CD4-positive, alpha-beta T cell treated with Interleukin-4 for 4 hours (primary cell): ENCODE measurements at places on chromosomes 12 and 14.

DNA sequence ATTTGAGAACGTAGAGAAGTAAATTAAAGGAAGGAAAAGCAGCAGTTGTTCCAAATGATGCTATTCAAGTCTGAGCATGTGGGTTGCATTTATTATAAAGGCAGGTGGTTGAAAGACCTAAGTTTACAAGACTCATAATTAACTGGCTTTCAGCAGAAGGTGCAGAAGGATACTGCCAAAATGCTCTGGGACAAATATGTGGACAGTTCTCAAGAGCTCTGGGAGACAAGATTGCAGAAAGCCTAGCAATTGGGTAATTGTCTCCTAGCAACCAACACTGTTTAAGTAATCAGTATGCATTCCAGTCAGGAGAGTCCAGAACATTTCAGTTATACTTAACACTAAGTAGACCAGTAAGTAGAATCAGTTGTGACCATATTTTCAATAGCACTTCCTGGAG lies 131.5 kb downstream of the GPR135 start:
- DNase-seq, result no peak

DNA sequence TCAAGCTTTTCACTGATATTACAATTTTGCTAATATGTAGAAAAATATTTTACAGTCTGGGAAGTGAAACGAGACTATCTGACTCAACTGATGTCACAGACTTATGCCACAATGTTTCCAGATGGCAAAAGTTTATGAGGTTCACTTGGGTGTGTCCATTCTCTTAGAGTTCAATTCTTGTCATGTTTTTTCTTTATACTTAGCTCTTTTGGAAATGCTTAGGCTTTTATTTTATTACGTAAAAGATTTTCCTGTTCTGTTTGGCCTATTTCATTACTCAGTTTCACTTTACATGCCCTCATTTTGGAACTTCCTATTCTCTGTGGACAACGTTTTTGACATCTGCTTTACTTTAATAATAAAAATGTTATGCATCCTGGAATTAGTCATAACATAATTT lies 2.1 kb upstream of the PDZRN4 start:
- no peak for DNase-seq

GRCh38 chr12:71240946-71241345 lies 83.1 kb upstream of the TSPAN8 start:
- no peak for DNase-seq

DNA sequence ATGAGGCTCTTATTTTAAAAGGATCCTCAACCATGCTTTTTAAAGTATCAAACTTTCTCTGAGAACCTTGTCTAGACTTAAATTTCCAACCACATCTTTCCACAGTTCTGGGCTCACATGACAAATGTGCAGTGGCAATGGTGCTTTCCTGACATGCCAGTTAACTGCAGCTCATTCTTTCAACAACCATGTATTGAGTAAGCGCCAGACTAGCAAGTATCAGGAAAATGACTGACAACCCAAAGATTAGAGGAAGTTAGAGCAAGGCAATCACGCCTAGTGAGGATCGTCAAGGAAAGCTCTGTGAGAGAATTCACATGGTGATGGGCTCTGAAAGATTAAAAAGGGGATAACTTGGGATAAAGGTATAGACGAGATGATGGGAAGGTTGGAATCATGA lies 35.8 kb downstream of the FLVCR2 start:
- no peak for DNase-seq

- DNase-seq, result no peak
Measured at GRCh38 chr14:105286759-105287144, 14.0 kb downstream of the BRF1 start.

- no peak for DNase-seq
Measured at GRCh38 chr12:10717410-10717809, 5.7 kb downstream of the YBX3 start.

GRCh38 chr12:6346235-6346832 lies 4.5 kb upstream of the TNFRSF1A start:
- no peak for DNase-seq

DNA sequence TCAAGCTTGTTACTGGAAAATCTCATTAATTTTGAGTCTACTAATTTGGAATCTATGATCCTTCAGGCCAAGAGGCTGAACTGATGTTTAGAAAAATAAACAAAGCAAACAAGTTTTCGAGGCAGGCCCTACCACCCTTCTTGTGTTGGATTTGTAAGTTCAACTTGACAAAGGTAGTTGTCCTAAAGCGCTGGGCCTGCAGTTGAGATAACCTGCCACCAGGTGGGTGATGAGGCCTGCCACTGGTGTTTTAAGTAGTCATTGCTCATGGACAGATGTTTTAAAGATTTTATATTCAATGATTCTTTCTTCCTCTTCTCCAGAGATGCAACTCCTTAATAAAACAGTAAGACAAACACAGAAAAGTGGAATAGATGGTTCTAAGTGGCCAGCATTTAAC lies 19.4 kb downstream of the ACVRL1 start:
- peak; percentile 27 for DNase-seq

DNA sequence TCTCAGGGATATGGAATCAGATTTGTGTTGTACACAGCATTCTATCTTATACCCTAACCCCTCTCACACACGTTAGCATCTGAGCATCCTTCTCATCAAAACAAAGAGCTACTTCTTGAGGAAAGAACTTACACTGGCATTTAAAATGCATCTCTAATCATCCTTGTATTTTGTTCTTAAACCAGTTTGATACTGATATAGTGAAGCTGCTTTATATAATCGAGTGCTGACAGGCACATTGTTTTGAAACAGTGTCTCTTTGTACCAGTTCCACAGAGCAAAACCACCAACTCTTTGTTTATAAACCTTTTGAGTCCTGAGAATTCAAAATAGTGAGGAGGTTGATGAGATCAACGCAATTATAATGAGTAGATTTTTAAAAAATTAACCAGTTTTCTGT lies 8.8 kb downstream of the GPR33 start:
- no peak for DNase-seq

- no peak for DNase-seq
Measured at GRCh38 chr12:92224685-92225331, 79.2 kb upstream of the BTG1 start.

- DNase-seq, result no peak
Measured at GRCh38 chr12:39188689-39189088, 254.2 kb downstream of the KIF21A start.

DNA sequence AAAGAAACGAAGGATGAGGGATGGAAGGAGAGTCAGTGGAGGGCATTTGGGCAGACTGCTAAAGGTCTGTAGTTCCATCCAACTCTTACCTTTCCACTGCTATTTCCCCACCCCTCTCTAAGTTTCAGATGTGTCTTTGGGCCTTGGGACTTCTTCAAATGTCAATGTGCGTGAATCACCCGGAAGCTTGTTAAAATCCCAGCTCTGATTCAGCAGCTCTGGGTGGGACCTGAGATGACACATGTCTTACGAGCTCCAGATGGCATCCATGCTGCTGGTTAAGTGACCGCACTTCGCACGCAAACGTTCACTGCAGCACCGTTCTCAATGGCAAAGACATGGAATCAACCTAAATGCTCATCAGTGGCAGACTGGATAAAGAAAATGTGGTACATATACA lies 309.9 kb downstream of the VRK1 start:
- no peak for DNase-seq

- no peak for DNase-seq
Measured at GRCh38 chr12:29929295-29929694, 145.6 kb upstream of the TMTC1 start.

GRCh38 chr12:91918431-91918830 lies 227.2 kb downstream of the BTG1 start:
- DNase-seq, result no peak

- DNase-seq, result no peak
Measured at GRCh38 chr12:52517005-52517835, 3.0 kb downstream of the KRT5 start.

DNA sequence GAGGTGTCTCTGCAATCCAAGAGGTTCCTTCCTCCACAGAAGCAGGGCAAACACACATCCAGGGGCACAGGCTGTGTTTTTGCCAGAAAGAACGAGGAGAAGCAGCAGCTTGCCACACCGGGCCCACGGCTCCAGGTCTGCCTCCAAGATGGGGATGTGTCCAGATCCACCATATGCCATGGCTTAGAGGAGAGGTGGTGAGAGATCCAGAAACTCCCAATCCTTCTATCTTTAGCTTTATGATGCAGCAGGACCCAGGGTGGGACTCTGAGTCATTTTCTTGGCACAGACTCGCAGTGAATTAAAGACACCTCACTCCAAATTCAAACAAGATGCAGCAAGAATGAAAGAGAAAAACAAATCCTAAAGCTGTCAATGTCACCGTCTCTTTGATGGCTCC lies 481.4 kb upstream of the TMEM132C start:
- DNase-seq, result no peak

- DNase-seq, result no peak
Measured at GRCh38 chr12:70194076-70194475, 49.2 kb upstream of the CNOT2 start.

DNA sequence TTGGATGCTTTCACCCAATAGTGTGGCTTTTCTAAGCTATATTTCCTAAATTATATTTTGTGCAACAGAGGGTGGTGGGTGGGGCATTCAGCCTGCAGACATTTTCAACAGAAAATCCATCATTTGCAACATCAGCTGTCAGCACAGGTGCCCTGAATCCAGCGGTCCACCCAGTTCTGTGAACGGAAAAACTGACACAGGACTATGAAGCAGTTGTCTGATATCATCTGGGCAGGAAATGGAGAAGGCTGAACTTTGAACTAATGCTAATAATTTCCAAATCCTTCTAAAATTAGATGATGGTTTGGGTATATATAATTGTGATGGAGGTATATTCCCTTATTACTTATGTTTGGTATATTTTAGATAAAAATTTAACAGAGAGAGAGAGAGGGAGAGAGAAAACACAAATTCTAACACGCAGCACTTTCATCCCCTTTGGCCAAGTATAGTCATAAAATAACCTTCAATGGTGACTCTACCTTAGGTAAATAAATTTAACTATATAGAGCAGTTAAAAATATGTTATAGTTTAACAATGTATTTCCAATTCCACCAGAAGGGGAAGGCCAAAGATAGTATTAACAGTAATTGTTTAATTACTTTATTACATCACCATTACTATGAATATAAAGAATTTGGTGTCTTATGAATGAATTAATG lies 58.3 kb upstream of the PTPRB start:
- DNase-seq, result no peak
